ENCODE measurements at places on chromosomes 2 and 18.

DNA sequence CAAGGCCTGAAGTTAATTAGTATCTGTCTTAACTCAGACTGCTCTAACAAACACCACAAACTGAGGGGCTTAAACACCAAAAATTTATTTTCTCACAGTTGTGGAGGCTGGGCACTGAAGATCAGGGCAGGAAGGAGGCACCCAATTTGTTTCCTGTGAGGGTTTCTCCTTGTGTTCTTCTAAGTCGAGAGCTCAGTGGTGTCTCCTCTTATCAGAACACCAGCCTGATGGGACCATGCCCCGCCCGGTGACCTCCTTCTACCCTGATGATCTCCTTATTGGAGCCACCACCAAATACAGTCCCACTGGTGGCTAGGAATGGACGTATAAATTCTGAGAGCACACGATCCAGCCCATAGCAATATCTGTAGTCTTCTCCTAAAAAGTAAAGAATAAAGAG, 20.5 kb downstream of the TMEM18 start:
- no peak for DNase-seq

DNA sequence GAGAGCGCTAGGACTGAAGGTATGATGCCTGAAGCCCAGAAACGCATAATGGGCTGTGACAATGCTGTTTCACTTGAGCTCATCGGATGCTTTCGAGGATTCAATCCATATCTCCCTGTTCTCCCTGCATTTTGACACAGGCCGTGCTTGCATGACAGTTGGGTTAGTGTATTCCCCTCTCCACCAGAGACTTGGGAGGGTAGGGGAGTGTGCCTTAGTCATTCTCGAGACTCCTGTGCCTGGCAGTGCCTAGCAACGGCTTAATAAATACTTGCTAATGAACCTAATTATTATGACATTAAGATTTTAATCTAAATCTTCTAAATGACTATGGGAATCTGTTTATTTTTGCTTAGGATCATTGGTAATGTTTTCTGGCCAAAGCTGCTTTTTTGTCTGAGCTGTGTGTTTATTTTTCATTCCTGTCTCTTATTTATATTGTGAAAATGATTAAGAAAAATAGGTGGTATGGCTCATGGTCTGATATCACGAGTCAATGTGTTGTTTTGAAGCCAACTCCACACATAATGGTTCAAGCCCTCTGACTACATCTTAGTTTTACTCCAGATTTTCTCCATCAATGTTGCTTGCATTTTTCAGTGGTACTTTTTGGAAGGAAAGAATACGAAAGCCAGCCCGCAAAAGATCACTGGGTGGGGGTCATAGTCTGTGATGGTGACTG, 61.3 kb downstream of the NEDD4L start:
- no peak for DNase-seq

GRCh38 chr18:34592961-34593382, 117.1 kb upstream of the DTNA start:
- peak; percentile 5 for DNase-seq

DNA sequence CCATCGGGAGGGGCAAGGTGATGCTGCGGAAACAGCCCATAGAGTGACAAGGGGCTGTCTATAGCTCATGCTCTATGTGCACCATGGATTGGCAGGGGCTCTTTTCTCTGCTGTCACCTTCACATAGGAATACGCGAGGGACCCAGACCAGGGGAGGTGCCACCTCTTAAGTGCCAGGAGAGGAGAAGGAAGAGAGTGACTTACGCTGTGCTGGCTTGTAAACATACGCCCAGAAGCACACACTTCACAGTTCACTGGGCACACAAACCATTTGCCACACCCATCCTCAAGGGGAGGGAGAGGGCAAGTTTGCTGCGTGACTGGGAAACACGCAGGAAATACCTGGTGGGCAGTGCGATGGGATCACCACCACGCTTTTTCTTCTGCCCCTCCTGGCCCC, 65.1 kb upstream of the GPR45 start:
- no peak for DNase-seq

DNA sequence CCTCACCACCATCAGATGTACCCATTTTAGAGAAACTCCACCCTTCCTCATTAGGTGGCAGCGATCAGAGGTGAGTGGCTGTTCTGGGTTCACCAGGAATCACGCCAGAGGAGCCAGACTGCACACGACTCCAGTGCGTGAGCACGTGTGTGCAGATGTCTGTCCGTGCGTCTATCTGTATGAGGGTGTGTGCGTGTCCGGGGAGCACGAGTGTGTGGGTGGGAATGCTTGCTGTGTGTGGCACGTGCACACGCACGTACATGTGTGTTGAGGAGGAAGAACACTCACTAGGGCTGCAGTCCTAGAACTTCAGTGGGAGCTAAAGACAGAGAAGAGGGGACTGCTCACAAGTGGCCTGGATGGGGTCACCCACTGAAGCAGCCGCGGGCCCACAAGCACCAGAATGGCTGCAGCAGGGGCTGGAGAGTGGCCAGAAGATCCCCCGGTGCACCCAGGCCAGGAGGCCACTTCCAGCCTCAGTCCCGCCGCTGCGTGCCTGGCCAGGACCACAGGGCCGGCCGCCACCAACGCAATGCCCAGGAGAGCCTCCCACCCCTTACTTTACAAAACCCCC, 13.9 kb downstream of the HDAC4 start:
- DNase-seq: no peak

DNA sequence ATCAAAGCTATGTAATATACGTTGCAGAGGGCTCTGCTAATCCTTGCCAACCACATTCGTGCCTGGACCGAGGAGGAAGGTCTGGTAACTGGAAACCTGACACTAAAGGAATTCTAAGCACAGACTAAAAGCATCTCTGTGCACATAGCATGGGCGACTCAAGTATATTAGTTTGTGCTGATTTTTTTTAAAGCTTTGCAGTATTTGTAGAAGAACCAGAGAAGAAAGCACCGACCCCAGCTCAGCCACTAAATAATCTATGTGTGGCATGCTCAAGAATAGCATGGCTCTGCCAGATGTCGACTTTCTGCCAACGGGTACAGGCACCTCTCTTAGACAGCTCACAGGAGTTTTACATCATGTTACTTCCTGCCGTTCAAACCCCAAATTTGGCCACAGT, 73.2 kb upstream of the NRP2 start:
- no peak for DNase-seq

- DNase-seq: peak; percentile 85
Observed at GRCh38 chr18:10560452-10561045, 34.7 kb downstream of the NAPG start.

DNA sequence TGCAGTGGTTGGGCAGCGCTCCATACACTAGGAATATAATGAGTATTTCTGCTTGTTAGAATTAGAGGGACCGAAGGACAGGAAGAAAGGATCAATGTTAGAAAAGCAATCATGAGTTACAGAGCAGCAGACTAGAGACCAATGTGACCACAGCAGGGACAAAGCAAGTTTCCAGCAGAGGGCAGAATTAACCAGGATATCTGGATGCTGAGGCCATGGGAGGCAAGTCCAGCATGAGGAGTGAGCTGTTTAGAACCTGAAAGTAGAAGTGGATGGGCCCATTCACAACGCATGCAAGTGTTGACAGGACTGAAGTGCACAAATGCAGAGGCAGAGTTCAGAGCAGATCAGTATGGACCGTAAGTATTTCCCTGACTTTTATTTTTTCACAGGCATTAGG, 910.4 kb upstream of the GYPC start:
- peak; percentile 41 for DNase-seq

DNA sequence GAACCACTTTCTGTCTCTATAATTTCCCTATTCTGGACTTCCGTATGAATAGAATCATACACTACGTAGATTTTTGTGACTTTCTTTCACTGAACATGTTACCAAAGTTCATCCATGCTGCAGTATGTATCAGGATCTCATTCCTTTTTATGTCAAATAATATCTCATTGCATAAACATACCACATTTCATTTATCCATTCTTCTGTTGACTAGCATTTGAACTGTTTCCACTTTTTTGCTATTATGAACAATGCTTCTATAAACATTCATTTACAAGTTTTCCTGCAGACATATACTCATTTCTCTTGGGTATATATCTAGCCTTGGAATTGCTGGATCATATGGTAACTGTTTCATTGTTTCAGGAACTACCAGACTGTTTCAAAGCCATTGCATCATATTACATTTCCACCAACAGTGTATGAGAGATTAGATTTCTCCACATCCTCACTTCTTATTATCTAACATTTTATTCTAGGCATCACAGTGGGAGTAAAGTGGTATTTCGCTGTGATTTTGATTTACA, 186.2 kb downstream of the DYM start:
- DNase-seq: no peak

GRCh38 chr2:201205515-201205849, 22.5 kb downstream of the CASP10 start:
- no peak for DNase-seq

DNA sequence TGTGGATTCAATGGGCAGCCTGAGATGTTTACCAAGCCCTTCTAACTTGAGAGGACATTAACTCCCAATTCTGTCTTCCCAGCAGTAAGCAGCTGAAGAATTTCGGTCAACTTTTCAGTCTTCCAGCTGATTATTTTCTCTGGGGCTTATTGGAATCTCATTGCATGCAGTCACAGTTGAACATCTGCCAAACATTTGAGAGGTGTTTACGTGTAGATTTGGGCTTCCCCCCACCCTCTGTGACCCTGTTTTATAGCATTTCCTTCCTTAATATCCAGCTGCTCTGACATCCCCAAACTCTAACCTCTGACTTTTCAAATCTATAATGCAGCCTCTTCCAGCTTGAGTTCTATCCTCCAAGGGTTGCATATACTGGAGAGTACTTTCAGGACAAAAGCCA, 16.5 kb upstream of the VIT start:
- no peak for DNase-seq

- DNase-seq: no peak
Observed at GRCh38 chr2:193482557-193482956, 1287.8 kb upstream of the TMEFF2 start.

DNA sequence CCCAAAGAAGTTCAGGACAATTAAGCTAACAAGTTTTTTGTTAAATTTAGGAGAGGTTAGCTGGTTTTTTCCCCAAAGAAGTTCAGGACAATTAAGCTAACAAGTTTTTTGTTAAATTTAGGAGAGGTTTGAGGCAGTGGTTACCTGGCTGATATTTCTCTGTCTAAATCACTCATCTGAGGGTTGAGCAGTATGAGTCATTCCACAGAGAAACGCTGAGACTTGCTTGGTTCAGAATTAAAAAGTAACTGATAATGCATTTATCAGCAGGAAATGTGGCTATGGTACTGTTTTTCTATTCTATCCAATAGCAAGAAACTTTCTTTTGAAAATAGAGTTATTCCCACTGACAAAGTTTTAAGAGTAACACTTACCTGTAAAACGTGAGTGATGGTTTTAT, 22.8 kb upstream of the KIDINS220 start:
- DNase-seq: no peak

DNA sequence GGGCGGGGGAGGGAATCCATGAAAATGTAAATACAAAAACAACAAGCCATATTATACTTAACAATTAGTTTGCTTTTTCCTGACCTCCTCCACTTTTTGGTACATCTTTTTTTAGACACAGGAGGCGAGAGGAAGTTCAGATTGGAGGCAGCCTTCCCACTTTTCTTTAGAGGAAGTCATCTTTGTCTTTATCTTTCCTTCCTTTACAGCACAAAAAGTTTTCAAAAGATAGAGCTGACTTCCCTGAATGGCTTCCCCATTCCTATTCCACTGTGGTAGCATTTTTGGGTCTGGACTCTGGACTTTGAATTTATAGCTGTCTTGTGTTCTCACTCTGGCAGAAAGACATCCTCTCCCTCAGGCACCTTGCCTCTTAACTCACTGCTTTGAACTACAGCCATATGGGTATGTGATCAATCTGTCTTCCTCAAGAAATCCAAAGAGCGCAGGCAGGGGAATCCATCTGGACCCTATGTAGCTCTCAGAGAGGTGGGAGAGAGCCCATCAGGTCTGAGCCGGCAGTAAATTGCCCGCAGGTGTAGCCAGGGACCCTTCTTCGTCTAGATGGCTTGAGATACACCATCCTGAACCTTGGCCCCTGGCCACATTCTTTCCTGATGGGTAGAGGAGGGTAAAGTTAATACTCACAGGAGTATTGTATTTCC, 101.9 kb downstream of the AQP4 start:
- no peak for DNase-seq

- no peak for DNase-seq
Observed at GRCh38 chr2:190205657-190206056, 114.0 kb downstream of the HIBCH start.

DNA sequence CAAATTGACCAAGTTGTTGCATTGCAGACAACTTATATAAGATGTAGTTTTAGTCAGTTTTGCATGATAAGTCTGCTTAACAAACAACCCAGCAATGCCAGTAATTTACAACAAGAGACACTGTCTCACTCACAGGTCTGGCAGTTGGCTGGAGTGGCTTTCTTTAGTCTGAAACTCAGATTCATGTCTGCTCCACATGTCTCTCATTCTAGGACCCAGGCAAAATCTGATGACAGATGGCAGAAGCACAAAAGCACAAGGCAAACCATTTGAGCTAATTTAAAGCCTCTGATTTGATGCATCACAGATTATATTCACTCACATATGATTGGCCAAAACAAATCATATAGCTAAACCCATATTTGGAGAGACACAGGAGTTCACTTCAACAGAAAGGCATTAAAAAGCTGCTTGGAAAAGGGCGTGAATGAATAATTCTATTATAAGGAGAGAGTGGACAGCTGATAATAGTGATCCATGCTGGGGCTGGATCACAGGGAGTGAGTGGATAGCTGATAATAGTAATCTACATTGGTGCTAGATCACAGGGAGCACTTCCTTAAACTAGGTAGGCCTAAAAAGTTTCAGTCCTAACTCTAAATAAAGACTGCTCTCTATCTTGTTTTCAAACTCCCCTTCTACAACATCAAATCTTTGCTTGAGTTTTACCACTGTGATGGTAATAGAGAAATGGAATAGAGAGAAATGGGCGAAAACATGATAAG, 593.2 kb upstream of the ZNF804A start:
- DNase-seq: no peak

- no peak for DNase-seq
Observed at GRCh38 chr2:241635756-241636155, 1.2 kb downstream of the THAP4 start.

GRCh38 chr18:36378205-36378604, 80.7 kb downstream of the FHOD3 start:
- DNase-seq: no peak

DNA sequence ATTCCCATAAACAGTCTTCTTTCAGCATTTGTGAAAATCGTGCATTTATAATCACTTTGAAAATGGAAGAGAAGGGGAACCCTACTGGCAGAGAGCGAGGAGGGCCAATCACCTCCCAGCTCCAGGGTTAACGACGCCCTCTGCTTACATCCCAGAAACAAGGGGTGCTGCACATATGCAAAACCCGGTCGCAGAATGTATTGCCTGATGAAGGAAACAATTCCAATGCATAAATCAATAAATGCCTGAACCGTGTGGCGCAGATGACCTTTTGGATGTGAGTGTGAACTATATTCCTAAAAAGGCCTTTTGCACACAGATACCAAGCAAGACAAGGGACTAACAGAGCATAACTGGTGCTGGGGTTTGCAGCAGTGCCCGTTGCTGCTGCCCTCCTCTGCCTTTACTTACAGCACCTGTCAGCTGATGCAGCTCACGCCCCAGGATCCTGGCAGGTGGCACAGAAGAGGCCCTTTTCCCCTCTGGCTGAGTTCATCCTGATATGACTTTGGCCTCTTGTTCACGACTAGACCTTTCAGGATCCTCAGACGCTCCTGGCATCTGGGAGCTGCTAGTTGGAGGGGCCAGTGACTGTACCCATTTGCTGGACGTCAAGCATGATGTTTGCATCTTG, 67.8 kb downstream of the MYT1L start:
- DNase-seq: no peak

- DNase-seq: no peak
Observed at GRCh38 chr18:58364876-58365528, 263.9 kb downstream of the ALPK2 start.

Data from neural crest cell (in vitro differentiated cells).